Sciatic nerve (tissue), 2 donors: ENCODE measurements at places on chromosomes 4 and X. TPM values are rescaled to one million over a fixed set of nuclear protein-coding genes. Genes with fewer than 3 reads are reported as not detected.

Gene TRAM1L1
- 2.6 TPM for total RNA-seq

Gene SASH3
- total RNA-seq = 8.6 TPM

- peak; percentile 67 for DNase-seq
These were observed at the start of gene GPC3 for GRCh38 chrX:133985164-133985966. TSS of gene GPC3 (minus strand) at chrX:133985594.

GRCh38 chrX:20063716-20064351 lies 52.9 kb downstream of the MAP7D2 start:
- DNase-seq = no peak

GRCh38 chr4:152962150-152962549 lies 26.0 kb downstream of the FHDC1 start:
- DNase-seq = no peak

GRCh38 chr4:155552180-155552579 lies 114.5 kb upstream of the GUCY1A1 start:
- no peak for DNase-seq
